ENCODE measurements at places on chromosomes 6 and 20.

DNA sequence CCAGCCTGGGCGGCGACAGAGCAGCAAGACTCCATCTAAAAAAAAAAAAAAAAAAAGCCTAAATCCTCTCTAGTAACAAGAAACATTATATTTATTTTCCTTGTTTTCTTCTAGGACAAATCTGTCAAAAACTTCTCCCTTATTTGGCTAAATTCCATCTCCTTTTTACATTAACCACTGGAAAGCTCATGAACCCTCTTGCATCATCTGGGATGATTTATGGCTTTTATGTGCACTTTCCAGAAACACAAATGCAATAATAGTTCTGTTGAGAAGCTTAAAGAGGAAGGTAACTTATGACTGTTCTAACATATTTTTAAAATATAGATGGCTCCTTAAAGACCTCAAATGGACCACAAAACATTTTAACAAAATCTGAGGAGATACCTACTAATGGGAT, 526.1 kb upstream of the SPTLC3 start:
- DNase-seq = no peak

DNA sequence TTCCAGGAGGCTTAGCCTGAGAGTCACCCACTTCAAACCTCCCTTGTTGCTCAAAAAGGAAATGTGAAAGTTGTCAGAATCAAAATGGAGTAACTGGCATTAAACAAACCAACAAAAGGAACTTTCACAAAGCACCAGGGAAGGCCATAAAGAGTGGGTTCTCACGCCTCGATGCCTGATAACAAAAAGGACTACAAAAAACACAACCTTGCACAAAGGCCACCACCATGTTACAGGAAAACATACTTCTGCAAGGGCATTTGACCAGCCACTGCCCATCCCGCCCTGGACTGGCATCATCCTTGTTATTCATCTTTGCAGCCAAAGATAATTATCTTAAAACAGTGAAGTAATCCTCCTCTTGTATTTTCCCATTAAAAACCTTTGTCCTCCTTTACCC, 34.8 kb downstream of the RNASET2 start:
- no peak for DNase-seq

DNA sequence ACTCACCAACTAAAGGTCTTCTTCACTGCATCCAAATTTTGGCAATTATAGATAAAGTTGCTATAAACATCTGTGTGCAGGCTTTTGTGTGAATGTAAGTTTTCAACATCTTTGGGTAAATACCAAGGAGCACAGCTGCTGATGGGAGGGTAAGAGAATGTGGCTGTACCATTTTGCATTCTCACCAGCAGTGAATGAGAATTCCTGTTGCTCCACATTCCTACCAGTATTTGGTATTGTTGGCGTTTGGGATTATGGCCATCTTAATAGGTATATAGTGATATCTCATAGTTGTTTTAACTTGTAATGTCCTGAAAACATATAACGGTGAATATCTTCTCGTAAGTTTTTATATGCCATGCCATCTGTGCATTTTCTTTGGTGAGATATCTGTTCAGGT, 69.3 kb downstream of the ILRUN start:
- no peak for DNase-seq

- no peak for DNase-seq
Observed at GRCh38 chr6:583635-584034, 73.3 kb downstream of the HUS1B start.

DNA sequence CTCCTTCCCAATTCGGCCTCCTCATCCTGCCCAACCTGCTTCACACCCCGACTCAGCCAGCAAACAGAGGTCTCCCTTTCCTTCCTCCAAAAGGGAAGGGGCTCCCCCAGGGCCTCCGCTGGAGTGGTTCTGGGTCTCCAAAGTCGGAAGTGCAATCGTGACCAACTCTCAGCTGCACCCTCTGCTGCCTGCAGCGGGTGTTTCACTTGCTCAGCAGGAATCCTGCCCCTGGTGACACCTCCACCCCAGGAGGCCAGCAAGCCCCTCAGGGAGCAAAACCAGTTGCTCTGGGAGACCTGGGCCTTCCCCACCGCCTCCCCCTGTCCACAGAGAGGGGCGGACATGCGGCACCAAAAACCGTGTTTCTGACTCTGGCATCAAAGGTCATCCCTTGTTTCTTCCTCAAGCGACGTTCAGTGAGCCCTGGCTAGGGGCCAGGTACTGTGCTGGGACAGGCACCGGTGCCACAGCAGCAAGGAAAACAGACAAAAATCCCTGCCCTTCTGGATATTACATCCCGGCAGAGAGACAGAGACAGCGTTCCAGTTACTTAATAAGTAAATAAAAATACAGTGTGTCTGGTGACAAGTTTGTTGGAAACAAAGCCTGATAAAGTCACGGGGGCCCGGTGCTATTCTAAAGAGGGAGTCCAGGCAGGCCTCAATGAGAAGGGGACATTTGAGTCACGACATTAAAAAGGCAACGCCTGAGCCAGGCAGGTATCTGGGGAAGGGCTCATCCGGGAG, 219.0 kb downstream of the BMP7 start:
- DNase-seq = no peak

DNA sequence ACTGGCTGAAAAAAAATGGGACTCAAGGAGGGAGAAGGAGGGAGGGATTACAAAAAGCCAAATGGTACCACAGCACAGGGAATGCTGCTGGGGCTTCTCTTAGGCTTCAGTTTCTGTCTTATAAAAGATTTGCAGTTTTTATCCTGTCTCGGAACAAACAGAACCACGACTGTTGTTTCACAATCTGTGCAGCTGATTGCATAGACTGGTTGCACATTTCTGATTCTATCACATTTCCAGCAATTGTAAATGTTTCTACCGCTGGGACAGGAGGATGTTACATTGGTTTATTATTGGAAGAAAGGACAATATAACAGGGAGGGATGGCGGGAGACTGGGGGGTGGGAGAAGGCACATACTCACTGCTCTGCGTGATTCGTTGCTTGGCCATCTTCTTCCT, 73.5 kb upstream of the ARID1B start:
- DNase-seq = no peak

- no peak for DNase-seq
Observed at GRCh38 chr20:1896484-1897258, 1.5 kb downstream of the SIRPA start.

DNA sequence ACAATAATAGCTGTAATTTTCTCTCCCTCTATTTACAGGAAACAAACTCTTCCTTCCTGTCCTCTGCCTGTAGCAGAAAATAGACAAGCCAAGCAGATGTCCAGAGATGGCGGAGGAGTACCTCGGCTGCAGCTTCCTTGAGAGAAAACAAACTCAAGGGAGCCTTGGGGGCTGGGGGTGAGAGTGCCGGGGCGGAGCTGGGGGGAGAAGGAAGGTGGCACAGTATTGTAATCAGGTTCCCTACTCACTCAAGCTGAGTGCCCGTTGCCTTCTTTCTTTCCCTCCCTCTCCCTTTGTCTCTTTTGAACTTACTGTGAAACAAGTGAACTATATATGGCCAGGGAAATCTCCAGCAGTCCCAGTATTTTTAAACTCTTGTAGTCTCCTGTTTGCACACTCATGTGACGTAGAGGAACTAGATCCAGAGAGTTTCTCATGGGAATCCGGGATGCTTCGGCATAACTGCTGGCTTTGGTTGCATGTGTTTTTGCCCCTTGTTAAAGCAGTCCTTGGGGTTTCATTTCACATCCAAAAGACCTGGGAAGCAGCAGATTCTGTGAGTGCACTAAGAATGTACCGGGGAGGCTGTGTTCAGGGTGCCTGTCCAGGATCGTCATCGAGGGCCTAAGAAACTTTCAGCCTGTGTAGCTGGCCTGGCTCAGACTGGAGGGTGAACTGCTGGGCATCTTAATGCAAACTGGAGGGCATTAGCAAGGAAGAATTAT, 44.6 kb upstream of the HDDC2 start:
- DNase-seq = no peak

- DNase-seq = no peak
Observed at GRCh38 chr6:134472661-134473060, 154.7 kb upstream of the SGK1 start.

DNA sequence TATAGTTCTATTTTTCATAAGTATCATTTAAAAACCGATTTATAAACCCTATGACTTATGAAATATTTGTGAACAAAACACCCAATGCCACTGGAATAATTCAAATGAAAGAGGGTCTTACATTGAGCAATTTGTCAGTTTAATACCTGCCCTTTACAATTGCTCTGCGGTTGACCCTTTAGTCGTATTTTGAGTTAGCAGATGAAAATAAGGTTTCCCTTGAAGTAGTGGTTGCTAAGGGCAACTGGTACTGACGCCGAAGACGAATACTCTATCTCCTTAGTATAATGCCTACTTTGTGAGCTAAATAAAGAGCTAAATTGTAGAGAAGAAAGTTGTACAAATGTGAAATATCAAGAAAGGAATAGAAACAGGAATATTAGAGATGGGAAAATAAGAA, 69.4 kb downstream of the KCNQ5 start:
- no peak for DNase-seq

- no peak for DNase-seq
Observed at GRCh38 chr6:25462235-25462897, 183.2 kb downstream of the CARMIL1 start.

GRCh38 chr6:104640150-104640700, 219.5 kb downstream of the HACE1 start:
- DNase-seq = no peak

GRCh38 chr6:45664707-45665106, 287.0 kb upstream of the SUPT3H start:
- DNase-seq = no peak

DNA sequence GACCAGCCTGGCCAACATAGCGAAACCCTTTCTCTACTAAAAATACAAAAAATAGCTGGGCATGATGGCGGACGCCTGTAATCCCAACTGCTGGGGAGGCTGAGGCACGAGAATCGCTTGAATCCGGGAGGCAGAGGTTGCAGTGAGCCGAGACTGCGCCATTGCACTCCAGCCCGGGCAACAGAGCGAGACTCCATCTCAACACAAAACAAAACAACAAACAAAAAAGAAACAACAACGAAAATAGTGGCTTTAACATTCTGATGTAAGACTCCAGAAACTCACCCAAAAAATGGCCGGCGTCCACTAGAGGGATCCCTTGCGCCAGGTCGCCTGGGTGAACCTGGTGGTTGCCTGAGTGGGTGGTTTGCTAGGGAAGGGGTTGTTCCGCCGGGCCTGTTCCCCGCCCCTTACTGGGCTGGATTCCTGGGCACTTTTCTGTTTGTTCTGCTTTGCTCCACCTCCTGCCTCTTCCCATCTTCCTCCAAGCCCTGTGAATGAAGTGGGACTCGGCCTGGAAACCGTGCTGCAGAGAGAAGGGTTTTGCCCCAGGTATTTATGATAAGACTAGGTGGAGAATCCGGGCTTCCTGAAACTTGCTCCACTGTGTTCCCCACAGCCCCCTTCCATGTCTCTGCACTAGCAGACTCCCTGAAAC, 1.5 kb downstream of the PABPC1L start:
- peak; percentile 49 for DNase-seq

DNA sequence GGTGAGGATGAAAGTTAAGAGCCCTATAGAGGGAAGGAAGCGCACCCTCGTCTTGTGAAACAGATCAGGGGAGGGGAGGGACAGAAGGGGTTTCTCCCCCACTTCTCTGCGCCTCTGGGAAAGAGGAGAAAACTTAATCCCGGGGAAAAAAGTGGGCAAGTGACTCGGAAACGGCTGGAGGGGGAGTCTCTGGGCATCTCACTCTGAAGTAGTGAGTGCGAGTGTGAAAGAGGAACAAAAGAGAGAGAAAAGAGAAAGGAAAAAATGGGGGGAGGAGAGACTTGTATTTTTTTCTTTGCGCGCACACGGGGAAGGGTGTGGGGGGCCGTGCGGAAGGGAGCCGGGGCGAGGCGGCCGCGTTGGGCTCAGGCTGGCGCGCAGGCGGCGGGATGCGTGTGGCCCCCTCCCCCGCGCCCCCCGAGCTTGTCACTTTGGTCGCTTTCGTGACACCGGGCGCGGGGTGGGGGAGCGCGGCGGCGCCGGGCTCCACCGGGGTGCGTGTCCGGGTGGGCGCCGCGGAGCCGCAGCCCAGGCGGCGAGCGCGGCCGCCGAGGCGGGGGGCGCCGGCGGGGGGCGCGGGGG, 454 bp downstream of the L3MBTL3 start:
- DNase-seq = peak; percentile 18
